Kidney capillary endothelial cell (primary cell): ENCODE measurements at places on chromosomes 2 and 18.

GRCh38 chr2:239695106-239695727 is 294.4 kb upstream of the HDAC4 start:
- no peak for DNase-seq

- DNase-seq, result no peak
These were observed 4.3 kb downstream of the FRZB start for GRCh38 chr2:182862091-182862490.

DNA sequence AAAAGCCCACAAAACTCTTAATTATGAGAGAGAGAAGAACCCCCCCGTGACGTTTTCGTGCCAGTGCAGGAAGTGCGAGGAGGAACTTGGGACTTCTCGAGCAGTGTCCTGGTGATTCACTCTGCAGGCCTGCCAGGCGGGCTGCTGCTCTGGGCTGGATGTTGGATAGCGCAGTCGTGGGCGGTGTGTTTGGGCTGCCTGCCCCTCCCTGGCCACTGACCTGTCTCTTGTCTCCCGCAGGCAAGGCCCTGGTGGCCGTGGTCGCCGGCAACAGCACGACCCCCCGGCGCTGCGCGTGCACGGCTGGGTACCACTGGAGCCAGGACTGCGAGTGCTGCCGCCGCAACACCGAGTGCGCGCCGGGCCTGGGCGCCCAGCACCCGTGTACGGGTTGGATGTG is 29.0 kb downstream of the TNFRSF11A start:
- no peak for DNase-seq

GRCh38 chr2:152221839-152222238 is 46.3 kb upstream of the STAM2 start:
- DNase-seq, result peak; percentile 78

DNA sequence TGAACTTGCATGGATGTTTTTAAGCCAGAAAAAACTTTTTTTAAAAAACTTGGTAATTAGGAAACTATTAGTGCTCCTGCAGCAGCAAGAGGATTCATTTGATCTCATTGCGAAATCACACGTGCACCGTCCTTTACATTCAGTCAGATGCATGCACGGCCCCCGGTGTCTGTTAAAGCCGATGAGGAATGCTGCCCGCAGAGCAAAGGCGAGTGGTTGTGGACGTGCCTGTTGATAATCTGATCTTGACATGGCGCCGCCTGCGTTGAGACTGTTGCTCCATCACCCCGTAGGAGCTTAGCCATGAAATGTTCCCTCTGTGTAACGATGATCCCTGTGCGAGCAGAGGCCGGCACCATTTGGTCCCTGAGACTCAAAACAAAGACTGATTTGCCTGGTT is 300.0 kb downstream of the GBX2 start:
- no peak for DNase-seq

GRCh38 chr2:9897331-9897737 is 54.1 kb downstream of the TAF1B start:
- peak; percentile 52 for DNase-seq

DNA sequence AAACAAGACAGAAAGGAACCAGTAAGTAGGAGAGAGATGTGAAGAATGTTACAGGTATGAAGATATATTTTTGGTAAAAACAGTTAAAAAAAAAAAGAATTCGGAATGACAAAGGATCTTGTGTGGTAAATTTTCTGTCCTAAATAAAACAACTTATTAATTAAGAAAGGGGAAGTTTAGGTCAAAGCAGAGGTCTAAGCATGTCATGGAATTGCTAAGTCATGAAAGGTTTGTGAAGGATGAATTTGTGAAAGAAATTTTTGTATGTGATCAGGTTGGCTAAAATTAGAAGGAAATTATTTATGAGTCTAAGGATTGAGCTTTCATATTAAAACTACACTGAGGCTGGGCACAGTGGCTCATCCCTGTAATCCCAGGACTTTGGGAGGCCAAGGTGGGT is 11.1 kb upstream of the ALPG start:
- no peak for DNase-seq

GRCh38 chr2:44952806-44953498 is 11.4 kb downstream of the SIX3 start:
- DNase-seq, result no peak

DNA sequence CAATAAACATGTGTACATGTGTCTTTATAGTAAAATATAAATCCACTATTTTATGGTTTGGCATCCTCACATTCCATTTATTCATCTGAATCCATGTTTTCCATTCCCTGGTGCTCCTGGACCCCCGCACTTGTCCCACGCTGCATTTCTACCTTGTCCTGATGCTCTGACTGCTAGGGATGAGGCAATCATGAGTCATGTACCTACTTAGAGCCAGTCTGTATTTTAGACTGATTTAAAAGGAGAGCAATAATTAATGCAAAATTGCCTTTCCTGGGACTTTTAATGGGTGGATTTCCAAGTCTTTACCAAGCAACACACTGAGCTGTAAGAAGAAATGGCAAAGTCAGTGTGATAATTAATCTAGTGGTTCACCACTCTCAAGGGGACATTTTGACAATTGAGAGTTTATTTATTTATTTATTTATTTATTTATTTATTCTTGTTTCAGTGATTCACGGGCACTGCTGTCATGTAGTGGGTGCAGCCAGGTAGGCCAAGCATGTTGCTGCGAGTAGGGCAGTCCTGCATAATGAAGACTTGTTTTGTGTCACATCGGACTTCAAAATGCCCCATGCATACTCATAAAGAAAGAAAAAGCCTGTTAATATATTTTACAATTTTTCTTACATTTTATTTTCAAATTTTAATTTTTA is 419.3 kb upstream of the VWC2L start:
- no peak for DNase-seq

DNA sequence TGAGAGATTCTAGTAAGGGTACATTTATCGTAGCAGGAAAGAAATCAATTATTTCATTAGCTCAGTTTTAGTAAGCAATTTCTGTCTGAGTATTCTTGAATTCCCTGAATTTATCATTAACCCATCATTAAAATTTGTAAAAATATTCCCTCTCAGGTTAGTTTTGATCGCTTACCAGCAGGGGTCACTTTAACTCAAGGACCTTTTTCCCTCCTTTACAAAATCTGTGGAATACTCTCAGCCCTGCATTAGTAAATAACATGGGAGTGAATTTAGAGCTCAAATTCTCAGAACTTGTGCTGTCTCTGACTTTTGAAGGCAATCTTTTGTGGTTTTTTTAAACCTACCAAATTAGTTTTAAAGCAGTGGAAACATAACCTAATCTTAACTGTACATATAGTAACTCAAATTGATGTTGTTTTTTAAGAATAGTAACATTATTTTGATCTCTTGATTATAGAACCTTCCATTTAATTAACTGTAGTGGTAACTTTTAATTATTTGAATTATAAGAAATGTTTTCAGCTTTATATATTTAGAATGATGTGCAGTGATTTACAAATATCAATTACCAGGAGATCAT is 97.2 kb downstream of the AGPS start:
- DNase-seq, result peak; percentile 42

DNA sequence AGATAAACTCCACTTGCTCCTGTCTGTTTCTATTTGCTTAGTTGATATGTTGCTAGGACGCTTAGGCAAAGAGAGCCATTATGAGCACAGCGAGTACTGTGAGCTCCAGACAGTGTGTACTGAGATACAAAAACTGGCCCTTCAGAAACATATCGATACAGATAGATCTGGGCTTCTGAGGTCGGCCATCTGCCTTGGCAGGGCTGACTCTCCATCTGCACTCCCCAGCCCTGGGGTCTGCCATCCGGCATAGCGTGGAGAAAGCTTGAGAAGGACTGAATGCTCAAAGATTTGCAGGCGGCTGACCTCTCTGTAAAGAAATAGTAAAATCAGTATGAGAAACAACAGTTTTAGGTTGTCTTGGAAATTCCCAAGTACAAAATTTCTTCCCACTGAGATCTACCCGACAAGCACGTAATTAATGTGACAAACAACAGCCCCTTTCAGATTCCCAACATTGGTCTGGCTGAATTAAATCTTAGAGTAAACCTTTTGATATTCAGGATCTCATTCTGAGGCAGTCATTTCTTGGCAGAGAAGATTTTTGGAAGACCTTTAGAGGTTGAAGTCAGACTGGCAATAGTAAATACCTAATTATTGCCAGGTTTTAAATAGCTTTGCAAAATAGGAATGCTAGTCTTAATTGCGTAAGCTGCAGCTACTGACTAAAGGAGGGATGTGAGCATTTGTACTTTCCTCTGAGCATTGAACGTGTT is 127.4 kb downstream of the CHST9 start:
- DNase-seq, result no peak
